ENCODE measurements at places on chromosomes 1 and 21. TPM values are rescaled to one million over a fixed set of nuclear protein-coding genes. Genes with fewer than 3 reads are reported as not detected.

Gene HOOK1
- 20.4 TPM for polyA plus RNA-seq

Gene PRPF38B
- polyA plus RNA-seq, result 15.0 TPM

Gene ARHGAP29
- polyA plus RNA-seq, result 3.6 TPM

Gene AIRE
- polyA plus RNA-seq, result not detected

Gene HSD3B2
- polyA plus RNA-seq, result 5.8 TPM

Gene HES3
- polyA plus RNA-seq, result not detected

Gene ADPRS
- 29.6 TPM for polyA plus RNA-seq

Gene CEP170
- 4.6 TPM for polyA plus RNA-seq

Gene UBASH3A
- polyA plus RNA-seq, result 3.9 TPM

Gene SLC6A17
- polyA plus RNA-seq, result under 0.01 TPM

Gene SDC3
- polyA plus RNA-seq, result 2.4 TPM

Gene F5
- polyA plus RNA-seq, result under 0.01 TPM

Gene GLIS1
- polyA plus RNA-seq, result 0.32 TPM

Gene TRAF3IP3
- 1.2 TPM for polyA plus RNA-seq

Gene SV2A
- polyA plus RNA-seq, result 2.7 TPM

Gene FAM131C
- not detected for polyA plus RNA-seq

Gene LCE1E
- polyA plus RNA-seq, result not detected

Gene WNT4
- polyA plus RNA-seq, result 0.92 TPM

Gene GRHL3
- polyA plus RNA-seq, result 0.23 TPM

Gene DNALI1
- 6.6 TPM for polyA plus RNA-seq

Gene RIMKLA
- 2.6 TPM for polyA plus RNA-seq

Gene PROK1
- 0.46 TPM for polyA plus RNA-seq
